ENCODE measurements at places on chromosomes 7 and 10.

- DNase-seq: no peak
Observed at GRCh38 chr7:43430411-43430810, 152.5 kb upstream of the STK17A start.

- no peak for DNase-seq
Observed at GRCh38 chr10:29688230-29688661, 53.5 kb upstream of the SVIL start.

- no peak for DNase-seq
Observed at GRCh38 chr7:47071866-47072265, 510.0 kb downstream of the TNS3 start.

- DNase-seq: no peak
Observed at GRCh38 chr7:46653848-46654247, 732.8 kb upstream of the IGFBP3 start.

- no peak for DNase-seq
Observed at GRCh38 chr7:29865526-29865925, 59.2 kb downstream of the WIPF3 start.

GRCh38 chr10:84194424-84195043, at the start of gene CDHR1:
TSS of gene CDHR1 (plus strand) at chr10:84194537. CDS start at chr10:84194761, 224 bp downstream.
- peak; percentile 71 for DNase-seq

- no peak for DNase-seq
Observed at GRCh38 chr10:1612908-1613307, 124.4 kb downstream of the ADARB2 start.

DNA sequence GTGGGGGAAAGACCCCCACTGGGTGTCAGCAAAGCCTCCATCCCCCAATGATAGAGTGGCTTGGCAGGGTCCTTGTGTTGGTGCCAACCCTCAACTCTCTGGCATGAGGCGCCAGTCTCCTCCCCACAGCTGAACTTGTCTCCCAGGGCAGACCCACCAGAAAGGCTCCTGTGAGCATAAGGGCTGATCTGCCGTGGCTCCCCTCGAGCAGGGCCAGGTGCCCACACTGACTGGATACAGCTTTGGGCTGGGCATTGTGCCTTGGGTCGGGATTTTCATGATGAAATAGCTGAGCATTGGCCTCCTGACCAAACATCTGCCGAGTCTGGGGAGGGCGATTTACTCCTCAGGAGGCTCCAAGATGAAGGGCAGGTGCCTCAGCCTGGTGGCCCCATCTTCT, 68.1 kb upstream of the NPTX2 start:
- no peak for DNase-seq

DNA sequence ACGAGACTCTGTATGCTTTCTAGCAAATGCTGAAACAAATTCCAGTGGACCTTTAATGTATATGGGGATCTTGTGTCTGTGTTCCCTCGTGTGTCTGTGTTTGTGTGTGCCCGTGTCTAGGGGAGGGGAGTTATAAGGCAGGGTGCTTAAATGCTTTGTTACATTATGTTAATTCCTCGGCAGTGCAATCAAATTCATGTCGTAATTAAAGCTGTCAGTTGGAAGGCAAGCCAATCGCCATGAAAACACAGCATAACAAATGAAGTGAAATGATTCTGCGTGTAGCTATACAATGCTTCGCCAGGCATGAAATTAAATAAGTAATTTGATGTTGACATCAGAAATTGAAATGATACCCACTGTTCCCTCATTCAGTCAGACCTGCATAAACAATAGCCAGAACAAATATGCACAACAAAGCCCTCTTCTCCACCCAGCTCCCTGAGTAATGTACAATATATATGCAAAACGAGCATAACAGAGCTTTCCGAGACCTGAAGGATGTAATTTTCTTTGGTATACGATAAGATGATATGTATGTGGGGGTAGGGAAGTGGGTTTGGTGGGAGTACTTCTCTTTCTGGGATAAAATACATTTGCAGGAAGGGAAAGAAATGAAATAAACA, 534.1 kb downstream of the AUTS2 start:
- no peak for DNase-seq

DNA sequence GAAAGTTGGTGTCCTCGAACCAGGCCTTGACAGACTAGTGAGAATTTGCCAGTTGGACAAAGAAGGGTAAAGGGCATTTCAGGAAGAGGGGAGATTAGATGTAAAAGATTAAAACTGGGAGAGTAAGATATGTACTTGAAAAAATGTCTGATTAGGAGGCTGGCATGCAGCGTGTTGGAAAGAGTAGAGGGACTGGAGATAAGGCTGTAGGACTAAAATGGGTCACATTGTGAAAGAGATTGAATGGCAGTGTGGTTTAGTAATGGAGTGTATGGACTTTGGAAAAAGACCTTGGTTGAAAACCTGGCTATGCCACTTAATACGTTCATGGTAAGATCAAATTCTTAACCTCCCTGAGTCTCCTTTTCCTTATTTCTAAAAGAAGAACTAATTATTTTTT, 14.1 kb downstream of the CREM start:
- no peak for DNase-seq

GRCh38 chr10:107417446-107417845, 252.9 kb upstream of the SORCS1 start:
- no peak for DNase-seq

GRCh38 chr7:129169686-129170440, 18.6 kb upstream of the SMO start:
- no peak for DNase-seq

GRCh38 chr10:103934308-103934707, 16.3 kb upstream of the STN1 start:
- DNase-seq: no peak

- no peak for DNase-seq
Observed at GRCh38 chr10:102261196-102261595, 15.9 kb downstream of the GBF1 start.

DNA sequence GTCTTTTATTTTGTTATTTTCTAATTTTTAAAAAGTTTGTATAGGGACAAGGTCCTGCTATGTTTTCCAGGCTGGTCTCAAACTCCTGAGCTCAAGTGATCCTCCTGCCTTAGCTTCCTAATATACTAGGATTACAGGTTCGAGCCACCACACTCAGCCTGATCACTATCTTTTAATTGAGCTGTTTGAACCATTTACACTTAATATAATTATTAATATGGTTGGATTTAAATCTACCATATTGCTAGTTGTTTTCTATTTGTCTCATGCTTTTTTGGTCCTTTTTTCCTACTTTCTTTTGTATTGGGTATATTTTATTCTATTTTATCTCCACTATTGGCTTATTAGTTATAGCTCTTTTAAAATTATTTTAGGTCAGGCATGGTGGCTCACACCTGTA, 13.2 kb upstream of the CNOT4 start:
- DNase-seq: no peak

GRCh38 chr7:96026611-96027010, 254.3 kb downstream of the DYNC1I1 start:
- DNase-seq: peak; percentile 46

DNA sequence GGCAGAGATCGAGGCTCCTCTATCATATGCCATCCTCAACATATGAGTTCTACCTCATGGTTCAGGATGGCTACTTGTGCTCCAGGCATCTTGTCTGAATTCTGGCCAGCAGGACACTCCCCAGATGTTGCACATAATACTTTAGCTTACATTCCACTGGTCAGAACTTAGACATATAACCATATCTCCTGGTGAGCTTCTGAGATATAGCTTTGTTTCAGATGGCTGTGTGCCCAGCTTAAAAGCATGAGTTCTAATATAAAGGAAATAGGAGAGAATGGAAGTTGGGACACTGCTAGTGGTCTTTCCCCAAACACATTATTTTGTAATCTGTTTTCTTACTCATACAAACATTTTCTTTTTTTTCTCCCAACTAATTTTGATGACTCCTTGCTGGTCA, 50.8 kb upstream of the IFRD1 start:
- DNase-seq: no peak

GRCh38 chr7:26718063-26718462, 146.3 kb downstream of the SKAP2 start:
- DNase-seq: no peak

DNA sequence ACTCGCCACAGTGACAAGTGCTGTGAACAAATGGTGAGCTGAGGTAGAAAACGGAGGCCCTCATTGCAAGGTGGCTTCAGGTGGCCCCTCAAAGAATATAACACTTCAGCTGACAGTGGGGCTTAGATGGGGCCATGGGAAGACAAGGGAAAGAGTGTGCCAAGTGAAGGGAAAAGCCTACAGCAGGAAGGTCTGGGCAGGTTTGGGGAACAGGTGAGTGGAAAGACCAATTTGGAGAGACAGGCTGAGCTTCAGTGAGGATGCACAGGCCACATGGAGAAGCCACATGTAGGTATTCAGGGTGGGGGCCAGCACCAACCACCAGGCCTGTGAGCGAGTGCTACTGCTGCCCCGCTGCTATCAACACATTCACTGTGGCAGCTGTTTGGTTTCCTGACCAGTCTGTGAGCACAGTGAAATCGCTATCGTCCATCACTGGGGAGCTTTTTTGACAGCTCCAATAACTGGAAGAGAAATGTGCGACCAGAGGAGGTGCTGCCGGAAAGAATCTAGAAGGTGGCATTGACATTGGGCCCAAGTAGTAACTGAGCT, 3.4 kb downstream of the POLD2 start:
- no peak for DNase-seq
